NCI-H345 (cell line): ENCODE measurements at places on chromosomes 2 and 18.

- peak; percentile 95 for DNase-seq
These were observed at the start of gene STAT1 for GRCh38 chr2:191013932-191014652. TSS of gene STAT1 (minus strand) at chr2:191014171. CDS start at chr2:191010003, 4,168 bp downstream.

GRCh38 chr2:120749506-120750431 lies 14.1 kb downstream of the GLI2 start:
- DNase-seq, result no peak

DNA sequence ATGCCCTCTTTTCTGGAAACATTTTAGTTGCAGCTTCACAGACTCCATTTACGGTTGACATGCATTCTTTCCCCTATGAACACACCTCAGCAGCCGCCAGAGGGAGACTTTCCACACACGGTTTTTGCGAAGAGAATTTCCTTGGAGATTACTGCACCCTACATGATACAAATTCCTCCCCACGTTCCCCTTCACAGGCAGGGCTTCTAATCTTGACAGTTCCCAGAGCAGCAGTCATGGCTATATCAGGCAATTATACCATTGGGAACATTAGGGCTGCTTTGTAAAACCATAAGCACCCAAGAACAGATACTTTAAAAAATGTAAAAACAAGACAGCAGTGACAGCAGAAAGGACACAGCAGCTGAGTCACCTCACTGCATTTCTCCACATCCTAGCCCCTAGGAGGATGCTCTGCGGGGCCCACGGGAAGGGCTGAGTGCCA lies 253.8 kb downstream of the TGIF1 start:
- DNase-seq, result peak; percentile 28

DNA sequence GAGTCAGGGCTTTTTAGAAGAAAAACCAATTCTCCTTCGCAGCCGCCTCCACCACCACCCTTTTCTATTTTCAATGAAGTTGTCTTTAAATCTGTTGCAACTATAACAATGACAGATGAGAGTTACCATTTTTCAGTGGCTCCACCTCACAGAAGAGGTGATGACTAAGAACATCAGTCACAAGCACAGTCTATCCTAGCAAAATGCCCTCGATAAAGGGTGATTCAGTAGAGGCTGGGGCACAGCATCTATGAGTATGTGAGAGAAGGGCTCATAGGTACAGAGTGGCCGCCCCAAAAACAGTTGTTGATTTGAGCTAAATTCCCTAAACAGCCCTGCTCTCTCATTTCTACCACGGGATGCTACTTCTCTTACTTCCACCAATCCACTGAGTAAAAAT lies 310.8 kb upstream of the MGAT5 start:
- DNase-seq, result no peak

DNA sequence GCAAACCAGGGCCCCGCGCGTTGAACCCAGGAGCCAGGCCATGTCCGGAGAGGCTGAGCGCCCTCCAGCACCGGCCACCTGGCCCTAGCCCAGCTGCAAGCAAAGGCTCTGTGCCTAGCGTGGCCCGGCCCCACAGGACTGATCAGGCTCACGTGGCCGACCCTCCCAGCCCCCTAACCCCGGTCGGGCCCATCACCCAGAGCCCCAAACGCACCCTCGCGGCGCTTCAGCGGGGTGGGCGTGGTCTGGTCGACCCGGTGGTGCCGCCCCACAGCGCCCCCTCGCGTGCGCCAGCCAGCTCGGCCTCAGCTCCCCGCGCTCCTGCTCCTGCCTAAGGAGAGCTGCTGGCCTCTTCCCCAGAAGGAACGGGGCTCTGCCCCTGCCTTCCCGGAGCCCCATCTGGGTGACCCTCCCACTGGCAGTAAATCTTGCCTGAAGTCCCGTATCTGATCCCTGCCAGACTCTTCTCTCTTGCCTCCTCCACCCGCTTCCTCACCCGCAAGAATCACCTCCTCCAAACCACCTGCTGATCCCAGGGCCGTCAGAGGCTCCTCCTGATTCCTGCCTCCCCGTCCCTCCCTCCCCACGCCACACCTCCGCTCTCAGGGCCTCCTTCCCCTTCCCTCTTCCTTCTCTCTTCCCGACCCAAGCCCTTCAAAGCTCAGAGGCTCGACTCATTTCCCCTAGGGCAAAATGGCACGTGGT lies 12.3 kb upstream of the TEX51 start:
- no peak for DNase-seq

DNA sequence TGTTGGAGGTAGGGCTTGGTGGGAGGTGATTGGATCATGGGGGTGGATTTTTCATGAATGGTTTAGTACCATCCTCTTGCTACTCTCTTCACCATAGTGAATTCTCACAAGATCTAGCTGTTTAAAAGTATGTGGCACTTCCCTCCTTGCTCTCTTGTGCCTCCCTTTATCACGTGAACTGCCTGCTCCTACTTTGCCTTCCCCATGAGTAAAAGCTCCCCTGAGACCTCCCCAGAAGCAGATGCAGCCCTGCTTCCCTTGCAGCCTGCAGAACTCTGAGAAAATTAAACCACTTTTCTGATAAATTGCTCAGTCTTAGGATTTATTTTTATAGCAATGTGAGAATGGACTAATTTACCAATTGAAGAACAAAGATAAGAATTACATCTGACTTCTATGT lies 223.1 kb downstream of the RNF144A start:
- no peak for DNase-seq

DNA sequence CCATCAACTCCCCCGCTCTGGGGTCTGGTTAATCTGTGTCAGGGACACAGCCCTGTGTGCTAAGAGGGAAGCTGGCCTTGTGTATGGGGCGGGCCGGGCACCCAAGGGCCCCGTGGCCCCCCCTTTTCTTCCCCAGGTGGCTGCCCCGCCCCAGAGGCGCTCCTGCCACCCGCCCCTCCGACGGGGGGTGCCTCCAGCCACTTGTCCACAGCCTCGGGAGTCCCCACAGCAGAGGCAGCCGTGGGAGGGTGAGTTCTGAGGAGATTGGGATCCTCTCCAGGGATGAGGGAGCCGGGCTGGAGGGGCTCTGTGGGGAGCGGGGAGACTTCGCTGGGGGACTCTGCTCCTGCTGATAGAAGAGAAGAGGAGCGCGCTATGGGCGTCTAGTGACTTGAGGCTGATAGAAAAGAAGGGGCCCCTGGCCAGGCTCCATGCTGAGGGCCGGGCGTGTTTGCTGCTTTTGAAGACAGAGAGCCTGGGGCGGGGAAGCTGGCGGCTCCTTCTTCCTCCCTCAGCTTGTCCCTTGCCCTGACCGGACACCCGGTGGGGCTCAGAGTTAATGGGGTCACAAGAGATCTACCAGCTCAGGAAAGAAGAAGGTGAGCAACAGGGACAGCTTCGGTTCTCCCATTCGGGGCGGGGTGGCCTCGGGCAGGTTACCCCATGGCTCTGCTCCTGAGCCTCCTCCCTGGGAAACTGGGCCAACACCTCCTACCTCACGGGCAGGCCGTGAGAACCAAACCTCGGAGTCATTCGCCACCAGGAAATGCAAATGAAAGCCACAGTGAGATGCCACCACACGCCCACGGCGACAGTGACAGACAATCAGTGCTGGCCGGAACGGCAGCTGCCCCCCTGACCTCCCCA lies 89.4 kb upstream of the TAF1B start:
- no peak for DNase-seq

GRCh38 chr2:239396881-239397681 lies 3.7 kb downstream of the HDAC4 start:
- peak; percentile 42 for DNase-seq
